AG04449 (cell line): ENCODE measurements at places on chromosomes 3 and 15.
A peak's percentile ranks its signal among the peaks of the same experiment; 100 is the strongest.

DNA sequence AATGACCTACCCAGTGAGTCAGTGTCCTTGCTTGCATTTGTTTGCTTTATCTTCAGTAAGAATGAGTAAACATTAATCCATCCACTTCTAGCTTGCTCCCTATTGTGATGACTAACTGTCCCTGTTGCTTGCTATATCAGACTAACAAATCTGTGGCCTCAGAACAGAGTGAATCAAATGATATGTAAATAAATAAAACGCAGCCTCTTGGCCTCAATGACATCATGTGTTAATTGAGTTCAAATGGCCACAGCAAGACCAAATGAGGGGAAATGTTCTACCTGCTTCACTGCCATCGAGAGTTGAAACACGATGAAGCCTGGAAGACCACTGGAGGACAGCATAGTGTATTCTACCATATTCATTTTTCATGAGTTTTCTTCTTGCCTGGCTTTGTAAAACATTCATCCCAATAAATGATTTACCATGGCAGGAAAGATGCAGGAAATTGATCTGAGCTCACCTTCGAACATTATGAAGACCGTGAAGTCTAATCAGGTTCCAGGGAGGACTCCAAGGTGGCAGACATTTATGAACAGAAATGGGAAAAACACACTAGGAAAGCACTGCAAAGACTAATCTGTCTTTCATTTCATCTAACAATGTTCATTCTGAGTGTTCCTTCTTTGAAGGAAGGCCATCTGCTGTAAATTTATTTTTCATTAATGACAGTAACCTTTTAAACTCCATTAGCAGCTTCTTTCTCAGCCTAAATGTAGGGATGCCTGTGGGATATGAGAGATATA, 1144.5 kb downstream of the TUSC7 start:
- no peak for DNase-seq

- no peak for DNase-seq
Observed at GRCh38 chr3:64133987-64134386, 91.3 kb downstream of the PRICKLE2 start.

- DNase-seq, result no peak
Observed at GRCh38 chr15:77017761-77018720, 23.1 kb downstream of the PSTPIP1 start.

- no peak for DNase-seq
Observed at GRCh38 chr3:45781841-45782240, 14.5 kb downstream of the SLC6A20 start.

DNA sequence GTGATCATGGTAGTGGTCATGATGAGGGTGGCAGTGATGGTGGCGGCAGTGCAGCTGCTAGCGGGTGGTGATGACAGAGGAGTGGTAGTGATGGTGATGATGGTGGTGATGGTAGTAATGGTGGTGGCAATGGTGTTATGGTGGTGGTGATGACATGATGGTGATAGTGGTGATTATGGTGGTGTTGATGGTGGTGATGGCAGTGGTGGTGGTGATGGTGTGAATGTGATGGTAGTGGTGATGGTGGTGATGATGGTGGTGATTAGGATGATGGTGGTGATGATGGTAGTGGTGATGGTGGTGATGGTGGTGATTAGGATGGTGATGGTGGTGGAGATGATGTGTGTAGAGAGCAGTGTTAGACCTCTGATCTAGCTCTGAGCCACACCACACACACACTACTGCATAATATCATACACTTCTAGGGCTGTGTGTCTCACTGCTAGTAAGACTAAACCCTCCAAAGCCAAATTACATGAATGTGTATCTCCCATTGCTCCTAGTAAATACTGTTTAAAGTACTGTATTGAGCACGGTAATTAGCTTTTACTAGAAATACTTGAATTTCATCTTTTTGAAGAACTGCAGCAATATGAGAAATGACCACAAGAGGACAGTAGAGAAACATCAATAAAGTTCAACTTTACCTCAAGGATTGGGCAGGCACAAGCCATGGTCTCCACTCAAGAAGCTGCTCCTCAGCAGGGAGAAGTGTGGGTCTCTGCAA, 28.8 kb downstream of the TMED3 start:
- peak; percentile 21 for DNase-seq

GRCh38 chr3:107217172-107217571, 160.1 kb upstream of the CCDC54 start:
- peak; percentile 76 for DNase-seq

- no peak for DNase-seq
Observed at GRCh38 chr3:72194458-72194857, 409.5 kb upstream of the PROK2 start.

- peak; percentile 12 for DNase-seq
Observed at GRCh38 chr3:114674036-114674435, 380.2 kb downstream of the TIGIT start.

GRCh38 chr3:82505079-82505756, 743.8 kb upstream of the GBE1 start:
- no peak for DNase-seq

DNA sequence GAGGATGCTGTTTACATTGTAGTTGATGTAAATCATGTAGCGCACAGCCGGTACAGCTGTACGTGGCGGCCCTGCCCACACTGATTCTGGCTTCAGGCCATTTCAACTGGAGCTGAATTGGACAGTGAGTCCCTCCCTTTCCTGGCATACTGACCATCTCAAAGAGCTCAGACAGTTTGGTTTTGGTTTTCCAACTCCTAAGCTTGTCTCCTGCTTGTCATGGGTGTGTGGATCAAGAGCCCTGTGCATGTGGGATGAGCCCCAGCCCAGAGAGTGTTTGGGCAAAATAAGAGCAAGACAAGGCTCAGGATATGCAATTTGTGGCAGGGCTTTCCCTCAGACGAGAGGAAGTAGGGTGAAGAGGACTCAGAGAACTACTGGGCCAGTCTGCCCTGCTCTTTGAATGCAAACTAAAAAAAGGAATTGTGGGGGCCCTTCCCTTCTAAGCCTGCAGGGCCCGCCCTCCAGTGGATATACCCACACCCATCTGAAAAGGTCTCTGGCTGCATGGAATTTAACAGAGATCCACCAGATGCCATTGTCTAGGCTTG, 13.3 kb downstream of the ITGA11 start:
- DNase-seq, result no peak

- DNase-seq, result no peak
Observed at GRCh38 chr3:52122491-52122890, 31.7 kb downstream of the POC1A start.

GRCh38 chr3:17138246-17139039, 253.7 kb downstream of the PLCL2 start:
- DNase-seq, result no peak

DNA sequence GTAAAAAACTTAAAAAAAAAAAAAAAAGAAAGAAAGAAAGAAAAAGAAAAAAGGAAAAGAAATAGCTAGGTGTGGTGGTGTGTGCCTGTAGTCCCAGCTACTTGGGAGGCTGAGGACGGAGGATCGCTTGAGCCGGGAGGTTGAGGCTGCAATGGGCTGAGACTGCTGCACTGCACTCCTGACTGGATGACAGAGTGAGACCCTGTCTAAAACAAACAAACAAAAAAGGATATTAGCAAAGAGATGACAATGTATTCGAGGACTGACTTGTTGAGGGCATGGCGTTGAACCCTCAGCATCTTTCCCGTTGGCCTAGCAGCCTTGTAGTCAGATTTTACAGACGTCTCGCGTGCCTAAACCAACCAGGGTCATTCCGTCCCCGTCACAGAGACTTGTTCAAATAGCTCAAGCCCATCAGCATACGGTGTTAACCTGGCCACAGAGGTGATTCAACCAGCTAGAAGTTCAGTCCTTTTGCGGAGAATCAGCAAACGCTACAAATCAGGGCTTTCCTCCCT, 528 bp upstream of the NIT2 start:
- DNase-seq, result no peak

DNA sequence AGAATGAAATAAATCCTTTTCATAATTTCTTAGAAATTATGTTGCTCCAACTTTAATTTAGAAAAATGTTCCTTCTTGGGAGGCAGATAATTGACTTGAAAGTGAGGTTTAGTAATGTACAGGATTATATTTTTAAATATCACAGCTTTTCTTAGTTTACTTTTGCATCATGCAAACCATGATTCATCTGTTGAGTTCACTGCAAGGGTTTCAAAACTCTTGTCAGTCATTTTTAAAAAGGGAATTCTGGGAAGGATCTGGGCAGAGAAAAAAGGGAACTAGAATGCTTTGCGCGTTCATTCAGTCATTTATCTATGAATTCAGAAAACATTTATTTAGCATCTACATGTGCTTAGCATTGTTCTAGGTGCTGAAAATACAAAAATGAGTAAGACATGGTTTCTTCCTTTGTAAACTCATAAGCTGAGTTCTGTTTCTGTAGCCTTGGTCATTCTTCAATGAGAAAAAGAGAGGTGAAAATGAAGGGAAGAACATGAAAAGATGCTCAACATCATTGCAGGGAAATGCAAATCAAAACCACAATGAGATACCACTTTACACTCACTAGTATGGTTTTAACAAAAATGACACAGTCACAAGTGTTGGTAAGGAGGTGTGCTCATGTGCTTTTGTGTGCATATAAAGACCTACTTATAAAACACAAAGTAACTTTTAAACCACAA, 209.1 kb downstream of the NR1D2 start:
- no peak for DNase-seq

GRCh38 chr3:108473711-108474110, 36.7 kb downstream of the MYH15 start:
- no peak for DNase-seq

GRCh38 chr3:186451371-186451770, 89.3 kb upstream of the DGKG start:
- DNase-seq, result no peak

DNA sequence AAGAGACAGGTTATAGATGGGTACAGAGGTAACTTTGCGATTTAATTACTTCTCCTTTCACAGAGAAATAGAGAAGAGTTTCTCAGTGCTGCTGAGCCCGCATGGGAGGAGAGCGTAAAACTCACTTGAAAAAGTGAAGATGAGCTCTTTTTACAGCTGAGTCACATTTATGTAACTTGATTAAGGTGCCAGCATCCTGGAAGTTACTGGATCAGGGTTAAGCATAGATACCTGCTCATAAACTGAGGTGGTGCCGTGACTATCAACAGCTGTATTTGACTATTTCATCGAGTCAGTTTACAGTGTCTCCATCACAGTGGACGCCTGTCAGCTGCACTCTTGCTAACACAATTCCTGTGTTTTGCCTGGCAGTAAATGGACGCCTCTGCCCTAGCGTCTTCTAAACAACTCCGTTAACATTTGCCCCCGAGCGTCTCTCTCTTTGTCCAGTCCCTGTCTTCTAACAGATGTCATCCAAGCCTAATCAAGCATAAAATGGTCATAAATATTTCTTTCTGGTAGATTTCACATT, 414.6 kb downstream of the FOXP1 start:
- no peak for DNase-seq

DNA sequence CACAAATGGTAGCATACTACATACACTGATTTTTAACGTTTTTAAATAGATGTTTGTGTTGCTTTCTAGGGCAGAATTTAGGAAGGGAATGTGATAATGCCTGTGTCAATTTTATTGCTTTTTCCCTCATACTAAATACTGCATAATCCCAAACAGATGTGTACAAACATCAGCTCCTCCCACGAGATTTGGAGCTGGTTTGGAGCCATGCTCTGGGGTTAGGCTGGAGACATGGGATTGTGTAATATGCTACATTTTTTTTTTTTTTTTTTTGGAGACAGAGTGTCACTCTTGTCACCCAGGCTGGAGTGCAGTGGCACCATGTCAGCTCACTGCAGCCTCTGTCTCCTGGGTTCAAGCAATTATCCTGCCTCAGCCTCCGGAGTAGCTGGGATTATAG, 80.1 kb downstream of the EBLN2 start:
- no peak for DNase-seq
